ENCODE measurements at places on chromosomes 13 and 19.

DNA sequence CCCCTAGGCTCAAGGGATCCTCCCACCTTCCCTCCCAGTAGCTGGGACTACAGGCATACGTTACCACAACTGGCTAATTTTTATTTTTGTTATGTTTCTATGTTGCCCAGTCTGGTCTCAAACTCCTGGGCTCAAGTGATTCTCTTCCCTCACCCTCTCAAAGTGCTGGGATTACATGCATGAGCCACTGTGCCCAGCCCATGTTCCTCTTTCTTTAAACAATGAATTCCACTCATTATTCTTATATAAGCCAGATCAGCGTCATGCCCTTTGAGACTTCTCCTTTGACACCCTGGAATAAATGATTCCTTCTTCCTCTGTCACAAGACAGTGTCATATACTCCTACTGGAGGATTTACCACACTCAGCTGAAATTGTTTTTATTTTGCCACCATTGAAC lies 519.9 kb upstream of the SPRY2 start:
- no peak for DNase-seq

GRCh38 chr13:68048802-68049359 lies 818.7 kb upstream of the PCDH9 start:
- no peak for DNase-seq

DNA sequence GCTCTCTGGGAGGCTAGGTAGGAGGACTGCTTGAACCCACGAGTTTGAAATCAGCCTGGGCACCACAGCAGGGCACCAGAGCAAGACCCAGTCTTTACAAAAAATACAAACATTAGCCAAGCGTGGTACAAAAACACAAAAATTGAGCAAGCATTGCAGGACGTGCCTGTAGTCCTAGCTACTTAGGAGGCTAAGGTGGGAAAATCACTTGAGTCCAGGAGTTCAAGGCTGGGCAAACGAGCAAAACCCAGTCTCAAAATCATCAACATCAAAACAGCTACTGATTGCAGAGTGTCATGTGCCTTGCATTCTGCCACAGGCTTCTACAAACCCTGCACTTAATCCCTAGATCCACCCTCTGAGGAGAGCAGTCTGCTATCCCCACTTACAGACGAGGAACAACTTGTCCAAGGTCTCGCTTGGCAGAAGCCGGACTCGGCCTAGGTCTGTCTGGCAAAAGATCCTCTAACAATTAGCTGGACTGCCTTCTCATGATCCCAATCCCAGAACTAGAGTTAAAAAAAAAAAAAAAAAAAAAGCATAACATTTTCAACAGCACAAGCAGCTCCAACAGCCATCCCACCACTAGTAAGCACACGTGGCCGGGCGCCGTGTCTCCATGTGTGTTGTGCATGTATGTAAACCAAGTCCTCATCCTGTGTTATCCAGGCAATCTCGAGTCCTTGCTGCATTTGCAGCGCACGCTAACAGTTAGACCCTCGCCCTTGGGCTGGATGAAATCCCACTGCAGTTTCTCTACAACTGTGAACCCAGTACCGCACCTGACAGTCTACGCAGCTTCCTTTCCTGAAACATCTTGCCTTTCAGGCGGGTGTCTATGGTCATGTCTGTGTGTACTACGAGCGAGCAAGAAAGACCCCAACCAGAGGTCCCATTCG lies 2.0 kb downstream of the PPP6R1 start:
- DNase-seq: no peak

- no peak for DNase-seq
Measured at GRCh38 chr13:23437916-23438315, 4.4 kb upstream of the SACS start.
